NCI-H1105 treated with DMSO at 0.1 percent for 48 hours (cell line): ENCODE measurements at places on chromosomes 16 and 17.

DNA sequence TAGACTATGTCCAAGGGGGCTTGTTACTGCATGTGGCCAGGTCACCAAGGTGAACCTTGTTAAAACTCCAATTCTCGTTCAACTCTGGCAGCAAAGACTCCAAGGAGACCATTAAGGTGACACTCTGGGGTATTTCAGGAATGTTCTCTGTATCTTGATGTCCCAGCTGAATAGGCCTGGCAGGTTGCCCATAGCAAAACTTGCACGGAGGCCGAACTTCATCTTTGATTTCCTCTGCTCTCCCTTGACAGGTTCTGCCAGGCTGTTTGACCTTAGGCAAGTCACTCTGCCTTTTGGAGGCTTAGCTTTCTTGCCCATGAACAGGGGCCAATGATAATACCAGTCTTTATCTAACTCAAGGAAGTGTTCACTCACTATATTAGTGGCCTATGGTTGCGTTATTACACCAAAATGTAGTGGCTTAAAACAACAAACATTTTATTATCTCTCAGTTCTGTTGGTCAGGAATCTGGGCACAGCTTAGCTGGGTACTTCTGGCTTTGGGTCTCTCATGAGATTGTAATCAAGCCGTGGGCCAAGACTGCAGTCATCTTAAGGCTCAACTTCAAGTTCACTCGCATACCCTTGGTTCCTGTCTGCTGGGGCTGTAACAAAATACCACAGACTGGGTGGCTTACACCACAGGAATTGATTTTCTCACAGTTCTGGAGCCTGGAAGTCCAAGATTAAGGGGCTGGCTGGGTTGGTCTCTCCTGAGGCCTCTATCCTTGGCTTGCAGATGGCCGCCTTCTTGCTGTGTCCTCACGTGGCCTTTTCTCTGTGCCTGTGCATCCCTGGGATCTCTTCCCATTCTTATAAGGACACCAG lies 168.5 kb downstream of the UTP18 start:
- DNase-seq, result no peak

- no peak for DNase-seq
Measured at GRCh38 chr16:90046971-90047713, 27.9 kb upstream of the DBNDD1 start.

DNA sequence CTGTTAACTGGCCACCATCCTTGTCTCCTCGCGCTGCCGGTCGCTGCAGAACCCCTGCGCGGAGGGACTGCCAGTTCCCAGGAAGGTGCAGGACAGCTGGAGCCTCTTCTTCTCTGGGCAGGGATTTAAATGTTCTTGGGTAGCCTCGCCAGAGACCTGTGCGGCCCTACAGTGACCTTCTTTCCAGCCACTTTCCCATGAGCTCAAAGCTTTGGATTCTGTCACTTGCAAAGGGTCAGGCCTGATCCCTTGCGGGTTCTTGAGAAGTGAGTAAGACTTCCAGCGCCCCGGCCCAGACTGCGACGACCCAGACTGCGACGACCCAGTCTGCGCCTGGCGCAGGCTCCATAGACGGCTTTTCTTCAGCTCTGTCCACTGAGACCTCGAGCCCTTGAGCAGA lies 1.4 kb upstream of the SLFN5 start:
- DNase-seq, result no peak

- DNase-seq, result no peak
Measured at GRCh38 chr17:78357672-78358537, 2.0 kb downstream of the SOCS3 start.

DNA sequence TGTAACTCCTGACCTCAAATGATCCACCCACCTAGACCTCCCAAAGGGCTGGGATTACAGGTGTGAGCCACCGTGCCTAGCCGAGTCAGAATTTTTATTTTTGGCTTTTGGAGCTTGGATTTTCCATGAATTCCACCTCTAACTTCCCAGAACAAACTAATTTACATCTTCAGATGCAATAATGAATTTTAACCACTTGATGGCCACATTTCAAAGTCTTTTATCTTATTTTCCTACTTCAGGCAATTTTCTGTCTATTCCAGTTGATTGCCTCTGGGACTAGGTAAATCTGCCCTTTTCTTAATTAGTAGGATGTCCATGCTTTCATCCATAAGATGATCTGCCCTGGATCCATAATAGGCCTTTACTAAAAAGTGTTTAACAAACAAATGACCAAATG lies 156.4 kb upstream of the ANKFN1 start:
- DNase-seq, result no peak

GRCh38 chr17:33210285-33210684 lies 82.8 kb downstream of the ASIC2 start:
- no peak for DNase-seq

- DNase-seq, result no peak
Measured at GRCh38 chr16:66652661-66653360, 43.7 kb downstream of the CMTM4 start.
